ENCODE measurements at places on chromosomes 2 and 18.

- no peak for DNase-seq
Measured at GRCh38 chr2:3099145-3099859, 278.3 kb downstream of the EIPR1 start.

GRCh38 chr2:43133708-43134570 lies 92.5 kb downstream of the ZFP36L2 start:
- no peak for DNase-seq

DNA sequence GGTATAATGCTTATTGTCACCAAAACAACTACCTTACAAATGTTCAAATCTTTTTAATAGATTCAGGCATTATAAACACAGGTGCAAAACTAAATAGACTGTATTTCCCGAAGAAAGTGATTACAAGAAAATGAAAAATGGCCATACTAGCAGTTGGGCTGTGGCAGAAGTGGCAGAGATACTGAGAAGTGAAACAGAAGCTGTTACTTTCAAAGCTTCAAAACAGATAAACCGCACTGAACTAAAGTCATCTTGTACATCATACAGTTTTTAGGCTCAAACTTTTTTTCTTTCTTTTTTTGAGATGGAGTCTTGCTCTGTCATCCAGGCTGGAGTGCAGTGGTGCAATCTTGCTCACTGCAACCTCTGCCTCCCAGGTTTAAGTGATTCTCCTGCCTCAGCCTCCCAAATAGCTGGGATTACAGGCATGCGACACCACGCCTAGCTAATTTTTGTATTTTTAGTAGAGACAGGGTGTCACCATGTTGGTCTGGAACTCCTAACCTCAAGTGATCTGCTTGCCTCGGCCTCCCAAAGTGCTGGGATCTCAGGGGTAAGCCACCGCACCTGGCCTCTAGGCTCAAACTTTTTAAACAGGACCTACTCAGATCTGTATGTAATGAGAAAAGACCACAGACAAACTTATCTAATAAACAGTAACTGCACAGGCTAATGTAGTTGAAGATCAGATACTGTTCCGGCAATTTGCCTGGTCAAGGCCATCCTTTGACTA lies 77.9 kb upstream of the SATB2 start:
- DNase-seq, result no peak

- DNase-seq, result no peak
Measured at GRCh38 chr2:161955211-161955610, 118.8 kb downstream of the DPP4 start.

DNA sequence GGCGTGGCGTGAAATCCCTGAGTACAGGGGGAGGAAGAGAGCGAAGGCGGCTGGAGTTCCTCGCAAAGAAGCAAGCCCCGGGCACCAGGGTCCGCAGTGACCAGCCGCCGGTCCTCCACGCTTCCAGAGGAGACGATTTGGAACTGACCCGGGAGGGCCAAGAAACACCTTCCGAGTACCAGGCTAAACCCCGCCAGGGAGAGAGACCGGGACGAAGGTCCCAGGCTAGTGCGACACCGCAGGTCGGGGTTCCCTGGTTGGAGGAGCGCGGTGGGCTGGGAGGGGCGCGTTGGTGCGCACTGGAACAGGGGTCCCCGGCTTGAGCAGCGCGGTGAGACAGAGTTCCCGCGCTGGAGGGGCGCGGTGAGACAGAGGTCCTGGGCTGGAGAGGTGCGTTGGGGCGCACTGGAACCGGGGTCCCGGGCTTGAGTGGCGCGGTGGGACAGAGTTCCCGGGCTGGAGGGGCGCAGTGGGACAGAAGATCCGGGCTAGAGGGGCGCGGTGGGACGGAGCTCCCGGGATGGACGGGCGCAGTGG lies 901 bp downstream of the WDFY1 start:
- no peak for DNase-seq

- DNase-seq, result peak; percentile 66
Measured at GRCh38 chr2:238582159-238582558, 155.4 kb downstream of the ASB1 start.

DNA sequence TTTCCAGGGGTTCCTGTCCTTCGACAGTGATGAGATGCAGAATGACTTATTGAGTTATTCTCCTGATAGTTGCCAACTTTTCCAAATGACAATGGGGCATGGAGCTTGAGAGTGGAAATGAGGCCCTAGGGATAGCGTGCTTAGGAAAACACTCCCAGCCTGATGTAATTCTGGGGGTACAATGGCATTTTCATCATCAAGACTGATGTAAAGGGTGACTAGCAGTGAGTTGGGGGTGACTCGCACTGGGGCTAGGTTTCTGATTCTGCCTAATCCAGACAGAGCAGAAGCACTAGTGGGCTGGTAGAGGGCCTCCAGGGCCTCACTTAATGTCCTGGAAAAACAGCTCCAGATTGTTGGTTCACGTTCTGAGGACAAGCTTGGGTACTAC lies 34.0 kb upstream of the IL37 start:
- DNase-seq, result no peak

DNA sequence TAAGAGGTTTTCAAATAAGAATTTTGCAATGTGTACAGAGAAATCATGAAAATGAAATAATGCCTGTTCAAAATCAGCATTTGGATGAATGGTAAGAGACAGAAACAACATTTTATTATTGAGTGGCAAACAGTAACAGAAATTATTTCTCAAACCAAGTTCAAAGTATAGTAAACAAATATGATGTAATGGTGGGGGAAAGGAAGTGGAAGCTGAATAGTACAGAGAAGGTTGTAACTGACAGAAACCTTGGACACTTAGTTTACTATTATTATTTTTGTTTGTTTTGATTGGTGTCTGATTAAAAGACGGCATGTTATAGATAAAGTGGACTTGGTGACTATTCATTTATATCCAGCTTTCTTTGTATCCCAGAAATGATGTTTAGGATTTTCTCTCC lies 1637.4 kb upstream of the ACVR2A start:
- DNase-seq, result no peak

DNA sequence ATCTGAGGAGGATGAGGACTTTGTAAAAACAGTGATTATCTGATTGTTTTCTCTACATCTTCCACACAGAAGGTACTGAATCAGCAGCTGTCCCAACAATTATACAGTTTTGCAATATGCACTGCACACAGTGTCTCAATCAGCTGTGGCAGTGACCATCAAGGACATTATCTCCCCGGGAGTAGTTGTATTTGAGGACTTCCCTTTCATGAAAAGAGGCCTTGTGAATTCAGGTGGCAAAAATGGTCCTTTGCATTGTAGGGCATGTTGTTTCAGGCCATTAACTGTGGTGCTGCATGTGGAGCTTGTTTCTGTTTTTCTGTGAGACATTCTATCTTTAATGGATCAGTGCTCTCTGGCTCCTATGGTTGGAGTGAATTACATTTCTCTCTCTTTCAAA lies 779.4 kb upstream of the FSHR start:
- DNase-seq, result no peak

- no peak for DNase-seq
Measured at GRCh38 chr2:217784996-217785543, 217.7 kb downstream of the TNS1 start.

DNA sequence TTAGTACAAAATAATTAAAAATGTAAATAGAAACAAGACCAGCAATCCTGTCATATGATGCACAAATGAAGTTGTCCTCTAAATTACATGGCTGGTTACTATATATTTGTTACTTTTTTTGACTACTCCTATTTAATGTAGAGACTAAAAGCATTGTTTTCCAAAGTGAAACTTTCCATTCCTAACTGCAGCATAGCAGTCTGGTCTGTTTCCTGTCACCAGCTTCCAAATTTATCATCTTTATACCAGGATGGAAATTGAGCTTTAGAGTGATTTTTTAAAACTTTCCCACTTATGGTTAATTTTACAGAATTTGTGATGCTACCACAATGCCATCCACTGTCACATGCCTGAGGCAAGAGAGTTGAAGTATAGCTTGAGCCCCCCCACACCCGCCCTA lies 33.5 kb upstream of the RAB27B start:
- DNase-seq, result no peak

GRCh38 chr18:41113885-41114482 lies 841.0 kb upstream of the PIK3C3 start:
- DNase-seq, result peak; percentile 40

DNA sequence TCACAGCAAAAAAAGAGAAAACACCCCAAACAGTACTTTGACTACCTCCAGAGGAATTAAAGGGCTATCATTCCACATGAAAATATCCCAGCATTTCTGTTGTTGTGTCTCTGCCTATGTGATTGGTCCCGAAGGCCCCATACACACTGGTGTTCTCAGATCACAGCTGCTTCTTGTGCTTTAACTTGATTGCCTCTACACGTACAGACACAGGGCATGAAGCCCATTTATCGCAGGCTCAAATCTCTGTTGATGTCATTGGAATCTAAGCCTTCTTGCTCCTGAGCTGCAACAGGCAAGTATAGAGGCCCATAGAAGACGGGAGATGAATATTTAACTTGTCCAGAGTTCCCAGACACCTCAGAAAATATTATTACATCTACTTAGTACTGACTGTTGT lies 405.2 kb downstream of the NCKAP5 start:
- no peak for DNase-seq

DNA sequence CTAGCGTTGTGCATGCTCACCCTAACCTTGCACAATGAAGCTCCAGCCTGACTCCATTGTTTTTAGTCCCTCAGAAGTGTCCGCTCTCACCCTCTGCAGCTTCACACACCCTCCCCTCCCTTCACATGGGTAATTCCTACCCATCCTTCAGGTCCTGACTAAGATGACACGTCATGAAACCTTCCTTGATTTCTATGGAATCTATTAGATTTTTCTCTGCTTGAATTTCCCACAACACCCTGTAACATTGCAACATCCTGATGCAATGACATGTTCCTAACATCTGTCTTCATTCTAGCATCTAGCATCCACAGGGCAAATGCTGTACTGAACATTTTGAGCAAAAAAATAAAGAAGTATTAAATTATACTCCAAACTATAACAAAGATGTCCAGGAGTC lies 77.0 kb upstream of the PID1 start:
- DNase-seq, result no peak

DNA sequence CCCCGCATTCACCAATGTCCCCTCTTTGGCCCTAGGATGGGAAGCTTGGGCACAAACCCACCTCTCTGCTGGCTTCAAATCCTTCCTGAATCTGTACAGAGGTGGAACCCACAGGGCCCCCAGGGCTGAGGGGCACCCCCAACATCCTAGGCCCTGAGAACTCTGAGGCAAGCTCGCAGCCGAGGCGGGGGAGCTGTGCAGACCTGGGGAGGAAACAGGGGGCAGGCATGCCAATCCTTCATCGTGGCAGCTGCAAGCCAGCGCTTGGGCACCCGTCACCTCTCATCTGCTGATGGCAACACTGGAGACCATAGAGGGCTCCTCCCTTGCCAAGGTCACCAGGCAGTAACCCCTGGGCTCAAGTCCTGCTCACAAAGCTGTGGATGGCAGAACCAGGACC lies 10.8 kb downstream of the ECEL1 start:
- DNase-seq, result no peak
